ENCODE measurements at places on chromosomes 6 and 20. TPM values are rescaled to one million over a fixed set of nuclear protein-coding genes. Genes with fewer than 3 reads are reported as not detected.

GRCh38 chr6:44446626-44447300, 59.3 kb downstream of the CDC5L start:
- peak; percentile 46 for ATAC-seq

DNA sequence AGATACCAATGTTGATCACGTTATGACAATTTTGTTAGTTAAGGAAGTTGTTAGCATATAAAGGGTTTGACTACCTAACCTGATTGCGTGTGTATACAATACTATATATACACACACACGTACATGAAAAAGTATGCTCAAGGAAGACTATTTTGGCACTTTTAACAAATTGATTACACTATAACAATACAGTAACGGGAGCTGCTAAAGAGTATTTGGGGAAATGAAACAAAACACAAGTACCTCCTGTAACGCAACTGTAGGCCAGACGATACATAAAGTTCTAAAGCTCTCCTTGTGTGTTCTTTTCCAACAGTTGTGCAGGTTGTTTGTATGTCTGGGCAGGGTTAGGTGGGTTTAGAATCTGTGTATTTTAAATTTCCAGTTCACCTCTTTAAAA, 98.7 kb downstream of the PLEKHG1 start:
- ATAC-seq, result no peak

GRCh38 chr6:106398621-106399020, 38.1 kb downstream of the CRYBG1 start:
- ATAC-seq, result no peak

DNA sequence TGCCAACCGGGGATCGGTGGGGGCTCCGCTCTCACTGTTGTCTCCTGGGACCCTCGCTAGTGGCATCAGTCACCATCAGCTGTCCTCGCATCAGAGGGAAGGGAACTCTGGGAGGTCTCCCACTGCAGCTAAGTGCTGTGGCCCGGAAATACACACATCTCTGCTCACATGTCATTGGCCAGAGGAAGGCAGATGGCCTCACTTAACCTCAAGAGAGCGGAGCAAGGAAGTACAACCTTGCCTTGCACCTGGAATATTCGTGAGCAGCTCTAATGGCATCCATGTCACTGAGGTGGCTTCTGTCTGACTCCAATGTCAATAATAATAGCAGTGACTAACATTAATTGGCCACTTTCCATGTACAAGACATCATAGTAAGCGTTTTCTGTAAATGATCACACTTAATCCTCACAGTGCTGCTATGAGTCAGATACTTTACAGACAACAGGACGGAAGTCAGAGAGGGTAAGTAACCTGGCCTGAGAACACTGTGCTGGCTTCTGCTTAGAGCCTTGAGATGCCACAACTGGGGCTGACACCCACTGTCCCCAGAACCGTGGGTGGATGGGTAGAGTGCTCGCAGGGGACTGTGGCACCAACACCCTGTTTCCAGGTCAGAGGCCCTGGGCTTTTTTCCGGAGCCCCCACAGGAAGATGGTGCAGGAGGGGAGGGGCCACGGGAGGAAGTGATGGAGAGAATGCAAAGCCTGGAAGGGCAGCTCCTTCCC, 6.0 kb downstream of the LHFPL5 start:
- peak; percentile 75 for ATAC-seq

- ATAC-seq, result no peak
Observed at GRCh38 chr6:170485159-170485558, 67.9 kb downstream of the PSMB1 start.

DNA sequence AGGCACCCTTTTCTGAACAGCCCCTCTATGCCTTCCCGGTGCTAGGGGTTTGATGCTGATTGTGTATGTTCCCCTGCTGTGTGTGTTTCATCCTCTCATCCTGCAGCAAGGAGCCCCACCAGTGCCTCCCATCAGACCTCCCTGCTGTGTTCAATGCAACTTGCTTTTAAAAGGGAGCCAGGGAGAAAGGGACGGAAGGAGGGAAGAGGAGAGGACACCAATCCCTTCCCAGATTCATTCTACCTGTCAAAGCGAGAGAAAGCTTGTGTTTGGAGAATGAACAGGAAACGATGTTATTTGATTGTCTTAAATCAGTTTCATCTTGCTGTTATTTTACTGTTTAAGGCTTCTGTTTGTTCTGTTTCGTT, 259.2 kb downstream of the ADGB start:
- no peak for ATAC-seq

DNA sequence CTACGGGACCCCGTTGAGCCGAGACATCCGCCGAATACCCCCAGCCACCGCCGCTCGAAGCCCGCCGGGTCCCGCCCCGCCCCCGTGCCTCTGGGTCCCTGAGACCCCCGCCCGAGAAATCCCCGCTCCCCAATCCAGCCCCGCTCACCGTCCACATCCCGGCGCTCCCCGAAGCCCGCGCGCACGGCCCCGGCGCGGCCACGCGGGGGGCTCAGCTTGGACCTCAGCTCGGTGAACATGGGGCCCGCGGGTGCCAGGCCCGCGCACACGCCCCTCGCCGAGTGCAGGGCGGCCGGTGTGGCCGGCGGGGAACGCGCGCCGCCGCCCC, 249 bp downstream of the SAMD10 start:
- no peak for ATAC-seq

DNA sequence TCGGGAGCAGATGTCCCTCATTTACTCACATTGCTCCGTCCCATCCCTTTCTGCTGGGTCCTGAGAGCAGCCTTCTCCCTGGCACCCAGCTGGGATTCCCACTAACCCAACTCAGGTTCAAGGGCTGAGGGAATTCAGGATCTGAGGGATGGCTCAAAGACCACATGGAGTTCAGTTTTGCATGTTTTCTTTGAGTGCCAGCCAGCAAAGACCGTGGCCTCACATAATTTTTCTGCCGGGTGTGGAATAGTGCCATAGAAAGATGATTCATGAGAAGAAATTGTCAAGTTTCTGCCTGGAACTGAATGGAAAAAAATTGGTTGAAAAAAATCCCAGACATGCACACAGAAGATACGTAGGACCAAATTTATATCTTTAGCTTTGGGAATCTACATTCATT, 168.6 kb downstream of the CD83 start:
- no peak for ATAC-seq

DNA sequence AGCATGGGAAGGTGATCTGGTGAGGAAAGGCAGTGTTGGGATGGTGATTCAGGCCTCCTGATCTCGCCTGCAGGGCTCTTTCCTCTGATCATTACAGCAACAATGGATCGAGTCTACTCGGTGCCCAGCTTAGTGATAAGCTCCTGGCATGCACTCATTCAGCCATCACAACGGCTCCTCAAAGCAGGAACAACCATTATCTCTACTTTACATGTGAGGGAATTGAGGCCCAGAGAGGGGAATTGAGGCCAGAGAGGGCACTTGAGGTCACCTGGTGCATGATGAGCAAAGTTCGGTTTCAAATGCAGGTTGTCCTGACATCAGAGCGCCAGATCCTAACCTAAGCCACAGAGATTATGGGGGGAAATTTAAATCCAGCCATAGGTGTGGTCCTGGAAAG, 42.0 kb upstream of the BPIFA2 start:
- no peak for ATAC-seq

- no peak for ATAC-seq
Observed at GRCh38 chr6:21968411-21968810, 328.4 kb downstream of the PRL start.

DNA sequence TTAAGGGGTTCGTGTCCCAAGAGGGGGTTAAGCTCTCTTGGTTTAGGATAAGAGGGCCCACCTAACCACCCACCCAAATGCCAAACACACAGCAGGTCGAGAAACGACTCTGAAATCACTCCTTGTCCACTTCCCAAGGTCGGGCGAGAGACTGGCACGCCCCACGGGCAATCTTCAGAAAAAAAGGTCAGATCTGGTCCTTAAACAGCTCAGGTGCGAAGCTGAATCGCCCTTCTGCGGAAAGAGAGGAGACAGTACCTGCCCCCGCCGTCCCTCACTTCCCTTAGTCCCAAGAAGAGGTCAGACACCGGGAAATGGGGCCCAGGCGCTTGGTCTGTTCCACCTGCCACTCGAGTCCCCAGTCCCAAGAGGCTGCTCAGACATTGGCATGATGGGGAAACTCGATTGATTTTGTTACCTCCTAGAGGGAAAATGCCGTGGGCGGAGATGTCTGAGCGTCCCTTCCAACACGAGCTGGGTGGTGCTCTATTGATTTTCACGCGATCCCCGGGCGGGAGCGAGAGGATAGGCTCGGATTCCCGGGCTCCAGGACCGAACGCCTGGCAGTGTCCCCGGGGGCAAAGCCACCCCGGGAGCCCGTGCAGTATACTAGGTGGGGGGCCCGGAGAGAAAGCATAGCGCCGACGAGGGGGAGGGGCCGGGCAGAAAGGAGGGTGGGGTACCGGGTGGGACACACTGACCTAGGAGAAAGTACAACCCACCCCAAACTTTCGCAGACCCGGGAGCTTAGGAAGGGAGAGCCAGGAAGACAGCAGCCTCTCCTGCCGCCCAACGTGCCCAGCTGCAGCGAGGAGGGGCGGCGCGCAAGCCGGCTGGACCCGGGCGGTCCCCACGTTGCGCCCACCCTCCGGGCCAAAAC, 1.1 kb upstream of the SAMD5 start:
- no peak for ATAC-seq

DNA sequence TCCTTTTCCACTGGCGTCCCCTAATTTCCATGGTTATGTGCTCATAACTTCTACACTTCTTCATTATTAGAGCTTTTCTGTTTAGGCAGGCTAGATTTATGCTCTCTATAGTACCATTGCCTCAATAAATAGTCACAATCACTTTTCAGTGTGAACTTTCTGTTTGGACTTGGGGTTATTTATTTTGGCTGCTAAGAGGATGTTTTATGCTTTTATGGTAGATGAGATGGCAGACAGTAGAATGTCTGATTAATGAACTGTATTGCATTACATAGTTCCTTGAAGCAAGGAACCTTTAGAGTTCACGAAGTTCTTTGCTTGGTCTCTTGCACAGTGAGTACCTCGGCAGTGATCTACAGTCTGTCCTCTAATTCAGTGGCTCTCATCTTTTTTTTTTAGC, 6.9 kb downstream of the DNAH8 start:
- ATAC-seq, result no peak

Gene MMP24
- total RNA-seq, result 0.04 TPM

Gene DYNLT2
- 3.1 TPM for total RNA-seq

Gene LRRC73
- 0.35 TPM for total RNA-seq
